Daoy (cell line): ENCODE measurements at places on chromosomes 7 and 10. TPM values are rescaled to one million over a fixed set of nuclear protein-coding genes. Genes with fewer than 3 reads are reported as not detected.

DNA sequence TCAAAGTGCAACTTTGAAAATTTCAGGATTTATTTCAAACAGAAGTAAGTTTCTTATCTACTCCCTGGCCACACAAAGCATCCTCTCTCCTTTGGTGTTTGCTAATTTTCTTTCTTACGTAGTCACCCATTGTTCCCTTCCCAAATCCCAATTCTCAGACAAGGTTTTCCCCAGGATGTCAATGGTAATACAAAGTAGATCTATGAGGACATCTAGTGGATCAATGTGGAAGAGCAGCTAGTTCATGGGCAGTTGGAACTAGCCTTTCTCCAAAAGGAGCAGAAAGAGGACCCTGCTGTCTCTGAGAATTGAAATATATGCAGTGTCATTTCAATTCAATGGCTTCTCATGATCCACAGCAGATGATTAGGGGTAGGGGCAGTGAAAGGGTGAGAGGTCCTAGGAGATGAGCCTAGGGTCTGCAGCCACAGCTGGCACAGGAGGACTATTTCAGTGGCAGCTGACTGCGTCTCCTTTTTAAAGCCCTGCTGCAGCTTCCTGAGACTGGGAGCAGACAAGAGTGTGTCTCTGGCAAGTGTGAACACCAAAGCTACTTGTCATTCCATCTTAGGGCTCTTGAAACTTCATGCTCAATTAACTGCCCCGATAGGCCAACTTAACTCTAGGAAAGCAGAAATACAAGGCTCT is 632.6 kb downstream of the KCNMA1 start:
- peak; percentile 27 for DNase-seq

Gene VSIR
- total RNA-seq, result 1.5 and 1.9 TPM in 2 replicates

- no peak for DNase-seq
Measured at GRCh38 chr10:72625276-72625607, 637 bp downstream of the MICU1 start.

Gene HELLS
- 52.1 and 65.4 TPM in 2 replicates for total RNA-seq

Gene PVRIG
- total RNA-seq, result not detected in 2 replicates

Gene IQUB
- total RNA-seq, result 0.74 and 1.0 TPM in 2 replicates

DNA sequence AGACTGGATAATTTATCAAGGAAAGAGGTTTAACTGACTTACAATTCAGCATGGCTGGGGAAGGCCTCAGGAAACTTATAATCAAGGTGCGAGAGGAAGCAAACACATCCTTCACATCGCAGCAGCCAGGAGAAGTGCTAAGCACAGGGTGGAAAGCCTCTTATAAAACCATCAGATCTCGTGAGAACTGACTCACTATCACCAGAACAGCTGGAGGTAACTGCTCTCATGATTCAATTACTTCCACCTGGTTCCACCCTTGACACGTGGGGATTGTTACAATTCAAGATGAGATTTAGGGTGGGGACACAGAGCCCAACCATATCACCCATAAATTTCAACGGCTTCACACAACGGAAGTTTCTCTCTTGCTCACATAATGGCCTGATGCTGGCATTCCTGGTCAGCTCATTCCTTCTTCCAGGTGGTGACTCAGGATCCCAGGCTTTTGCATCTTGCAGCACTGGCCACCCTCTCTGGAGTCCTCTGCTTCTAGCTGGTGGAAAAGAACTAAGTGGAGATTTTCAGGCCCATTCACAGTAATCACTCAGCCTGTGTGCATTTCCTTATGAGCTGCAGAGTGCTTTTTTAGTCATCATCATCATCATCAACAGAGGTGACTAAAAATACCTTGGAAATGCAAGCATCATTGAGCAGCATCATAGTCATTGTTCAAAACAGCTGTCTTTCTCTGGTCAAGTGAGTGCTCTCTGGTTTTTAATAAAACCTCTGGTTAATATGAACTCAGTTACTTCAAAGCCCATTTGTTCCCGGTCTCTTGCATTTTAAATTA is 308.1 kb downstream of the SFMBT2 start:
- peak; percentile 9 for DNase-seq

- DNase-seq, result peak; percentile 86
Measured at GRCh38 chr10:103966671-103967447, at the start of gene SLK. Gene SLK, plus strand, starts transcription at chr10:103967140. Its CDS starts 606 bp downstream, at chr10:103967746.

GRCh38 chr7:13107291-13107690 is 419.9 kb downstream of the ARL4A start:
- no peak for DNase-seq

Gene HOXA9
- 1.8 TPM in 1 of 2 replicates, not detected in the other for total RNA-seq

Gene UNCX
- not detected in 2 replicates for total RNA-seq

- no peak for DNase-seq
Measured at GRCh38 chr10:131402771-131403650, 91.5 kb upstream of the TCERG1L start.

DNA sequence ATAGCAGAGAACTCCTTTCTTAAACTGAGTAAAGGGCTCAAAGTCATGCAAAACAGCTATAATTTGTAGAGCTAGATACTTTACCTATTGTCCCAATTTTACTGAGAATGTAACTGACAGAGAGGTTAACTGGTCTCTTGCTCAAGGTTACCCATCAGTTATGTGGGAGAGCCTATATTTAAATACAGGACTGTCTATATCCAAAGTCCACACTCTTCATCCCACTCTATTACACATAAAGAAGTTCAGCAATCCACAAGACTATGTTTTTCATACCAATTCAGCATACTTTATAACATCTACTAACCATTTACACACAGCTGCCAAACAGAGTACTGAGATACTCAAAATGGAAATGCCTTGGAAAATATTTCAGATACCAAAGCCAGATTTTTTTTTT is 100.2 kb downstream of the MICU1 start:
- no peak for DNase-seq

DNA sequence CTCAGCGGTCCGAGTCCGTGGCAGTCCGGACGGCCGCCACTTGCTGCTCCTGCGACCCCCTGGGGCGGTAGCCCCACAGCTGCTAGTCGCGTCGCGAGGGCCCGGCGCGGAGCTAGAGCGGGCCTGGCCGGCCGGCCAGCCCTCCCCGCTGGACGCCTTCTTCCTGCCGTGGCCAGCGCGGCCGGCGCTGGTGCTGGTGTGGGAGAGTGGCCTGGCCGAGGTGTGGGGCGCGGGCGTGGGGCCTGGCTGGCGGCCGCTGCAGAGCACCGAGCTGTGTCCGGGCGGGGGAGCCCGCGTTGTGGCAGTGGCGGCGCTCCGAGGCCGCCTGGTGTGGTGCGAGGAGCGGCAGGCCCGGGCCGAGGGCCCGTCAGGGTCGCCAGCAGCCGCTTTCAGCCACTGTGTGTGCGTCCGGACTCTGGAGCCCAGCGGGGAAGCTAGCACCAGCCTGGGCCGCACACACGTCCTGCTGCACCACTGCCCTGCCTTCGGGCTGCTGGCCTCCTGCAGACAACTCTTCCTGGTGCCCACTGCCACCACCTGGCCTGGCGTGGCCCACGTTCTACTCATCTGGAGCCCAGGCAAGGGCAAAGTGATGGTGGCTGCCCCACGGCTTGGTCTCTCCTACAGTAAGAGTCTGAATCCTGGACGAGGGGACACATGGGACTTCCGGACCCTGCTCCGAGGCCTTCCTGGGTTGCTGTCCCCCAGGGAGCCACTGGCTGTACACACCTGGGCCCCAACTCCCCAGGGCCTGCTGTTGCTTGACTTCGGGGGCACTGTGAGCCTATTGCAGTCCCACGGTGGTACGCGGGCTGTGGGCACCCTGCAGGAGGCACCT is 631 bp downstream of the HPS6 start:
- DNase-seq, result peak; percentile 29

- no peak for DNase-seq
Measured at GRCh38 chr10:93123766-93124165, 50.1 kb downstream of the CYP26A1 start.

Gene NDUFB2
- 404 and 566 TPM in 2 replicates for total RNA-seq

DNA sequence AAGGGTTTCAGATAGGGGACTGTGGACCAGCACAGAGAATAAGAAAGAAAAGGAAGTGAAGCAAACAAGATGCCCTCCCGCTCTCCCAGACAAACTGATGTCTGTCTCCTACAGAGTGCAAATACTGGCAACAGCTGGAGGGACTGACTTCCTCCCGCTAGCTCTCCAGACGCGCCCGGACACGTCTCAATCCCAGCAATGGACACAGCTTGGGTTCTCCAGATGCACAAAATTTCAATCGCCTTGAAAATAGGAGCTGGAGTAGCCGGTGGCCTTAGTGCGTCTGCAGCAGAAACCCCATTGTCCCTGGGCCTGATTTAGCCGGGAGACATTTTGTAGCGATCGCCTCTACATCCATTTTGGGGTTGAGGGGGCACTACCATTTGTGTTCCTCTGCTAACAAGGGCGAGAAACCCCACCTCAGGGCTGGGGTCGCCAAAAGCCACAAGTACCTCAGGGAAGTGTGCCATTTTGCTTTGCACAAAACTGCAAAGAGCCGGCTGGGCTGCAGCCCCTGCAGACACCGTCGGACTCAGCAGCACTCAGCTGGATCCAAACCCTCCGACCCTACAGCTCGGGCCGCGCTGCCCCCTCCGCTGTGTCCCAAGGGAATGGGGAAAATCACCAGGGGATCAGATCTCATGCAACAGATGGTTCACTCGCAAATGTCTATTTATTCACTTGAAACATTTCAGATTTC is 5.9 kb downstream of the CPA2 start:
- DNase-seq, result no peak

- DNase-seq, result no peak
Measured at GRCh38 chr10:98832738-98833137, 386.0 kb upstream of the HPS1 start.

DNA sequence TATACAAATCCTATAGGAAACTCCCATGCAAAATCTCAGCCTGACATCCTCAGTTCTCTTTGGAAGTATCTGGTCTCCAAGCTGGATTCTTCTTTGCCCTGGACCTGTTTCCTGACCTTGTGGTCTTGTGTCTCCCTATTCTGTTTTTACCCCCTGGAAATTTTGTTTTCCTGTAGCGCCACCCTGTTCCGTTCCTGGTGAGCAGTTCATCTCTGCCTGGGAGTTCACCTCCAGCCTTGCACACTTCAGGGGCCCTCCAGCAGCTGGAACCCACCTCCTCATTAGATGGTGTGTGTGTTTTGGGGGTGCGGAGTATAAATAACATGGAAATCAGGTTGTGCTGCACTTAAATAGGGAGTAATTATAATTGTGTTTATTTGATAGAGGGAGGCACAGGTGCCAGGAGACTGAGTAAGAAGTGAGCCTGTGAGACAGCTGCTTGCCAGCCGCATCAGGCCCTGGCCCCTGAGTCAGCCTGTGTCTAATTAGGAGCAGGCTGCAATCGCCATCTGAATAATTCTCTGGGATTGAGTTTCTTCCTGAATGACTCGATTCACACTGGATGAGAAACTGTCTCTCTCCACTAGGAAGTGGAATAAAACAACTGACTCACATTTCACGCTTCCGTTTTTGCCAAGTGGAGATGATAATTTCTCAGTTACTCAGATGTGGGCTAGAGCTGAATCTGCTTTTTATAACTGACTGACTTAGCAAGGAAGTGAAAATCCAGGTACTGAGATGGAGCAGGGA is 69.4 kb upstream of the HECTD2 start:
- DNase-seq, result peak; percentile 88

DNA sequence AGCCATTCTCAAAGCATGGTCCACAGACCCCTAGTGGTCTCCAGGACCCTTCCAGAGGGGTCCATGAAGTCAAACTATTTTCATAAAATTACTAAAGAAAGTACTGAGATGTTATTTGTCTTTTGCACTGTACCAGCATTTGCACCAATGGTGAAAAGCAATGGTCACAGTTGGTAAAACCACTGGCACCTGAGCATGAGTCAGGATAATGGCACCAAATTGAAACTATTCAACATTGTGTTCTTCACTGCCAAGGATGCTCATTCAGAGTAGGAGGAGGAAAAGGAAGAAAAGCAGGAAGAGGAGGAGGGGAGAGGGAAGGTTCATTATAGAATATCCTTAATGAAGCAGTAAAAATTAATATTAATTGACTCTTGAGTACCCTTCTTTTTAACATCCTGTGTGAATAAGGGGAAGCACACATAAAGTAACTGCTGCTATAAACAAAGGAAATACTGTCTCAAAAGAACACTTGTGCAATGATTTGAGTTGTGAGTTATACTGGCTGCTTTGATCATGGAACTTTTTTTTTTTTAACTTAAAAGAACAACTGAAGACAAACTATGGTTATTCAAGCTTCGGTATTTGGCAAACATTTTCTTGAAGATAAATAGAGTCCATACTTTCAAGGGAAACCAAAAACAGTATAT is 60.2 kb downstream of the MPP7 start:
- no peak for DNase-seq

GRCh38 chr7:17746020-17746530 is 194.2 kb downstream of the SNX13 start:
- DNase-seq, result no peak

DNA sequence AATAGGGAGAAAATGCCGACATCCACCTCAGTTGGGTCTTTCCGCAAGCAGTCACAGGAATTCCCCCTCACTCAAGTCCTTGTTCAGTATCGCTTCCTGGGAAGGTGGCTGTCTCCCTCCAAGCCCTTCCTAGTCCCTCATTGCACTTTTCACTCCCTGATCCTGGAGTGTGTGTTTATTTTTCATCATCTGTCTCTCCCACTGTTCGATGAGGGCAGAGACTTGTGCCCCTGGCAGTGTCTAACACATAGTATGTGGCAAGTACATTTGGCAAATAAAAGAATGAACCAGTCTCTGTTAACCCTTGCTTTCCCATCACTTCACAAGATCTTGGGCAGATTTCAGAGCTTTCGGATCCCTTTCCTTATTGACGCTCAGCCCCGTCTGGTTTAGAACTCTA is 24.0 kb upstream of the CACUL1 start:
- no peak for DNase-seq

GRCh38 chr7:5237286-5237685 is 45.5 kb upstream of the SLC29A4 start:
- DNase-seq, result no peak

GRCh38 chr7:157675427-157675927 is 338.7 kb downstream of the DNAJB6 start:
- DNase-seq, result peak; percentile 49

DNA sequence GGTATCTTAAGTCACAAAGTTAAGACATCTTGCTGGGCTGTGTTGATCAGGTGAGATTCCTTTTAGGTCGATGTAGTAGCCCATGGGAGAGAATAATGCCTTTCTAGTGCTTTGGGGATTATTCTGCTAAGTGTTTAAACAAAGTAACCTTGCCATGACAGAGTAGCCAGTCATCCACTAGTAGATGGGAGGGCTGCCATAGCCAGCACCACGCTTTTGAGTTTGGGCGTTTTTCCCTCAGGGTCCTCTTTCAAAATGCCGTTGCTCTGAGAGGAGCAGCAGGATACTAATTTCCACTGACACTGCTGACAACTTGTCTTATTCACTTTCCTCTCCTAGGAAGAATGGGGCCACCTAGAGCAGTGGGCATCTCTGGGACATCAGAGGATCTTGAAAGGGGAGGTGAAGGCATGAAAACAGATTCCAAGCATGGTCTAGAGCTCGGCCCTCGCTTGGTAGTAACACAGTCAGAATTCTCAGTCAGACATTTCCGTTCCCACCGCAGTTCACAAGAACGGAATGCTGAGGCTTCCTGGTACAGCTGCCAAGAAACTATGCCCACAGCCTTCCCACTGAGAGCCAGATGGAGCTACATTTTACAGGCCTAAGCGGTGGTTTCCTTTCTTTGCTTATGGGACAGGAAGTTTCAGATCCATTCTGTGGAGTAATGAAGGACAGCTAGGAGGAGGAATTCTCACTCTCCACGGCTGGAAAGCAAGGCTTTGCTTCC is 15.3 kb upstream of the RSU1 start:
- DNase-seq, result peak; percentile 93

- DNase-seq, result no peak
Measured at GRCh38 chr7:157378390-157378789, 41.6 kb downstream of the DNAJB6 start.

- DNase-seq, result no peak
Measured at GRCh38 chr10:82378146-82378545, 503.2 kb downstream of the NRG3 start.
